Peyer's patch (tissue), 4 donors: ENCODE measurements at places on chromosomes 5 and 9.

DNA sequence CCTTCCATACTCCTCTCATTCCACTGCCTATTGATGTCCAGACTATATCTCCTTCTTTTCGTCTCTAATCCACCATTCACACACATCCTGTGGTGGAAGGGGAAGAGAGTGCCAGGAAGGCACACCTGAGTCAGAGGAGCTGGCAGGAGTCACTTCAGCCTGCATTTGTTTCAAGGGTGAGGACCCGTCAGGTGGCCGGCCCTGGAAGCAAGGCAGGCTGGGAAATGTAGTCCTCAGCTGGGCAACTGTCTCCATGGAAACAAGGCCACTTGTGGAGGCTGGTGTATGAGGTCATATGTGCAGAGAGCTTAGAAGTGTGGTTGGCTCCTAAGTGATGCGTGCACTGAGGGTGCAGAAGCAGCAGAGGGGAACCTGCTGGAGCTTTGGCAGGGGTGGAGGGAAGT, 278.4 kb downstream of the NSG2 start:
- no peak for DNase-seq

DNA sequence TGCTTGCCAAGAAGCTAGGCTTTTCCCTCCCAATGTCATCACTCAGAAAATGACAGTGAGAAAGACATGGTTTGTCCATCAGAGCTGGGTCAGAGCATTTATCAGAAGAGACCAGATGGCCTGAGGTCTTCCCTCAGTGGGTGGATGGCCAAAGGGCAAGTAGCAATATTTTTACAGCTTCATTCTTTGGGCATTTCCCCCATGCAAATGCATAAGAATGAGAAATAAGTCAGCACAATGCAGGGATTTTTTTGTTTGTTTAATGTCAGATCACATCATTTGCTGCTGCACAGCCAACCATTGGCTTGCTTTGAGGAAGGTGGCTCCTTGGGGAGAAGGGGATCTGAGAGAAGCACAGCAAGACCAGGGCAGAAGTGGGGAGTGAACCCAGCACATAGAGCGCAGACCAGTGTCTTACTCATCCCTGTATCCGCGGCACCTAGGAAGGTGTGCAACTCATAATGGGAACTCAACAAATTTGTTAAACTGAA, 209.6 kb downstream of the SEMA6A start:
- no peak for DNase-seq

DNA sequence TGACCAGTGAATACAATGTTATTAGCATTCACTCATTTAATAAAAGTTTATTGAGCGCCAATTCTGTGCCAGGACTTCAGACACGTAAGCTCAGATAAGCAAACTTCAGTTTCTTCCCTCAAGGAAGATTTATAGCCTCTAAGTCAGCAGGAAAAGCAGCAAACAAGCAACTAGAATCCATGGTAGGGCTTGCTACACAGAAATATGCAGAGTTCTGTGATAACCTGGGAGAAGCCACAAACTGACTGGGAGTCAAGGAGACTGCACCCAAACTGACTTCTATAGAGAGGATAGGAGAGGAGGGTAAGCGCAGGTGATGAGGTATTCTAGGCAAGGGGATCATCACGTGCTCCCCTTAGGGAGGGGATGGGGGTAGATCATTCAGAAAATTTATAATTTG, 1.4 kb upstream of the OGN start:
- DNase-seq = no peak

DNA sequence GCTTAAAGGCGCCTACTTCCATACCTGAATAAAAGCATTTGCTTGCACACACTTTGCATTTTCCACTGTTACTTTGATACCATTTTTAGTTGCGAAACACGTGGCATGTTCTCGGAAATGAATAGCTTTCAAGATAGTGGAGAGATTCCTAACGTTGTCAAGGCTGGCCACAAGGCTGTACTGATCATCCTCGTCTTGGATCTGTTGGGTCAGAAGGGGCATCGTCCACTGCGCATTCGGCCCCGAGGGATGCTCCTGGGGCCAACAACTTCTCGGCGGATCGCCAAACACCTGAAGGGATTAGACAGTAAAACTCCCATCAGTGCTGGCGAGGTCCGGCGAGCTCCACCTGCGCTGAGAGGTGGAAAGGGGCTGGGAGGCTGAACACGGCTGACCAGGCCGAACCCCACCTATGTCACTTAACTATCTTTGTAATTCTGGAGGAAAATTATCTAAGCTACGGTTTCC, 599 bp downstream of the RAD1 start:
- peak; percentile 21 for DNase-seq

- DNase-seq = no peak
These were observed 4.2 kb downstream of the LAMC3 start for GRCh38 chr9:131013015-131013755.

DNA sequence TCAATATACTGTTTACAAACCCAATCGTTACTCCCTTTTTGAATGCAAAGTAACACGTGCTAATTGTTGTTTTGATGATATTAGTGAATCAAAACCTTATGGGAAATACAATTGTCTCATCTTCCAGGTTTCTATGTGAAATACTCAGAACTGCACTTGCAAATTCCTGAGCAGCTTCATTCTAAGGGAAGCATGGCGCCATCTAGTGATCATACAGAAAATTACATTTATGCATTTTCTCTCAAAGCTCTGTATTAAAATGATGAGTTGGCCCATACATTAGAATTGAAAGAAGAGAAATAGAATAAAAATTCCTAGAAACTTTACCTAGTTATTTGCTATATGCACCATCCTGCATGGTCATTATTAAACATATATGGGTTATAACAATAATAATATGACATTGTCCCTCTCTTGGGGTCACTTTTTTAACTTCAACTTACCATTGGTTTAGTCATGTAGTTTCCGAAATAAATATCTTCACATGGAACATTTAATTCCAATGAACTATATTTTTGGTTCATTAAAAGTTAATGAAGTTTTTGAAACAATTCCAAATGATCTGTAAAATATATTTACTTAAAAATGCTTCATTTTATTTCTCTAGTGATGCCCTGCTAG, 220.0 kb downstream of the PDE4D start:
- no peak for DNase-seq

DNA sequence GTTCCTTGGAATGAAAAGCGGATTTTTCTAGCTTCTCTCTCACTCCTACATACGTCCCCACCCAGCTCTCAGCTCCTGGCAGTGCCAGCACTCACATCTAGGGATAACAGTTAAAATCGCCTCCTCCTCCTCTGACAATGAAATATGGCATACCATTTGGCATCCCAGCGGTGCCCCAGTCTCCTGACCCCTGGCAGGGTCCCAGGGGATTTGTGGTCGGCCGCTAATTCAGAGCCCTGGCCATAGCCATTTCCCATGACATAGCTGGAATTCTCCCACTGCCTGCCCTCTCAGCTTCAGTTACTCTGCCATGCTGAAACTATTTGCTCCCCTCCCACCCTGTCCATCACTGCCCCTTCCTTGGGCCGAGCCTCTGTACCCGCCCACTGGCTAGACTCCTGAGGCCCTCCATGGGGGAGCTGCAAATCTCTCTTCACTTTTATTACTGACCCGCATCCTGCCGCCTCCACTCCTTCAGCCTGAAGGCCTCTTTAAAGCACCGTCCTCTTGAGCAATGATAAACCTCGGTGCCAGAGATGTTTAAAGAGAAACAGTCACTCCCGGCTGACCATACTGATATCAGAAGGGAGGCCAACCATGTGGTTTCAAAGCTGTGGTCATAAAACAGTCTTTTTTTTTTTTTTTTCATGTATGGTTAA, 139.8 kb downstream of the SLIT3 start:
- no peak for DNase-seq

DNA sequence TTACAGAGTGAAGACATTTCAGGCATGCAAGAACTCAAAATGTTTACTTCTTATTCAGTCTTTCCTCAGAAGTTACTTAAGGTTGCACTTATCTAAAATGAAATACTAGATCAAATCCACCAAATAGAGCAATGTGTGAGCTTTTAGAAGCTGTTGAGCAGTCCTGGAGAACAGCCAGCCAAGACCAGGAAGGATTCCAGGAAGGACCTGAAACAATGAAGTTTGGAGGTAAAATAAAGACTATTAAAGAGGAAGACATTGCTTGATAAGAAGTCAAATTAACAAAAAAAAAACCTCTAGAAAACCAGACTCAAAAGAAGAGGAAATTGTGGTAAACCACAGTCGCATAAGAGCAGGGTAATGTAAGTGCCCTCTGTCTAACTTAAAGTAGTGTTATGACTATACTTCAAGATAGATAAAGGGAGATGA, 156.2 kb upstream of the S1PR3 start:
- DNase-seq = no peak

GRCh38 chr9:121577166-121577565, 74.3 kb upstream of the DAB2IP start:
- no peak for DNase-seq

DNA sequence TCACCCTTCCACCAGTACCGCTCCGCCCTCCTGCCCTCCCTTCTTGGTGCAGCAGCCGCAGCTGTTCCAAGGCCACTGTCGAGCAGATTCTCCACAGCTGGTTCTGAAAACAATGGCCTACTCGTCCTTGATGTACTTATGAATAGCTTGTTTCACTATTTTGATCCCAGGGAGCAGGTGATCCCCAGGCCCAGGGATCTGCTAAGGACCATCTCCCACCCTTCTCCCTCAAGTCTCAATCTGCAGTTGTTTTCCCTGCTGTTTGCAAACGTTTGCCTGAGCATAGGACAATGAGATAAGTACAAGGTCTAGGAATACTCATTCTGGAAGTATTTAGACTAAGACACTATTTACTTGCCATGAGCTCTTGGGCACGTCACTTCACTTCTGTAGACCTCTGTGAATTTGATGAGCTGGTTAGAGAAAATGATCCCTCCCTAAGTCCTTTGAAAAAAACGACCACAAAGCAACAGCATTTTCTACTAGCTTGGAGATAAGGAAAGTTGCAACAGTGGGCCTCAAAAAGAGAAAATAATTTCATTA, 1.8 kb downstream of the LURAP1L start:
- DNase-seq = no peak

GRCh38 chr5:88130211-88130815, 138.3 kb downstream of the TMEM161B start:
- no peak for DNase-seq

DNA sequence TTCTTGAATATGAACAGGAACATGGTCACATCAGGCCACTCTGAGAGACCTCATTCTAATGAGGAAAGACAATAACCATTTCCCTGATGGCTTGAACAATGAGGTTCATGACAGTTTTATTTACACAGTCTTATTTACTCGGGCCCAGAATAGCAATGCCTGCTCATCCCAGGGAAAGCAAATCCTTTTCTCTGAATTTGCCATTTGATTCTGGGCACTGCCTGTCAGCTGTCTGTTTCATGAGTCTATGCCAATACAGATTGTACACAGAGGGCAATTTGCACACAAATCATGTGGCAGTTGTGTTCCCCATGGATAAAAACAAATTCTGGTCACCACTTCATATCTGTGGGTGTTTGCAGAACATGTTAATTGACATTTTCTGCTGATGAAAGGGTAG, 492.5 kb downstream of the ACTL7B start:
- DNase-seq = no peak

GRCh38 chr5:83034036-83034435, 43.2 kb downstream of the TMEM167A start:
- DNase-seq = no peak

DNA sequence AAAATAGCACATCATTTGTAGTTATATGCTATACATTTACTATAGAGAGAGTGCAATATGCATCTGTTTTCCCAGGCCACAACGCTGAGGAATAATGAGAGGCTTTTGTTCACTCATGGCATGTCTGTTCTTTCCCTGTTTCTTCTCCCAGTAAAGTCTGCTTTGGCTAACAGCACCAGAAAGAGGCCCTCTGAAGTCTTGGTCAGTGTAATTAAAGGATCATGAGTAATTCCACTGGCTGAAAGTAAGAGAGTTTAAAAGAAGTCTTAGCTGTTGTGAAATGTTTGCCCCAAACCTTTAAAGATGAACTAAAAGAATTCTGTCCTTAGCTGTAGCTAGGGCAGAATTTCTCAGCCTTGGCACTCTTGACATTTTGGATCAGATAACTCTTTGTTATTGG, 228.8 kb downstream of the TLE4 start:
- DNase-seq = no peak

GRCh38 chr9:108668191-108668937, 187.4 kb downstream of the ACTL7B start:
- DNase-seq = no peak

- no peak for DNase-seq
These were observed 12.9 kb upstream of the SLCO6A1 start for GRCh38 chr5:102511666-102512065.

DNA sequence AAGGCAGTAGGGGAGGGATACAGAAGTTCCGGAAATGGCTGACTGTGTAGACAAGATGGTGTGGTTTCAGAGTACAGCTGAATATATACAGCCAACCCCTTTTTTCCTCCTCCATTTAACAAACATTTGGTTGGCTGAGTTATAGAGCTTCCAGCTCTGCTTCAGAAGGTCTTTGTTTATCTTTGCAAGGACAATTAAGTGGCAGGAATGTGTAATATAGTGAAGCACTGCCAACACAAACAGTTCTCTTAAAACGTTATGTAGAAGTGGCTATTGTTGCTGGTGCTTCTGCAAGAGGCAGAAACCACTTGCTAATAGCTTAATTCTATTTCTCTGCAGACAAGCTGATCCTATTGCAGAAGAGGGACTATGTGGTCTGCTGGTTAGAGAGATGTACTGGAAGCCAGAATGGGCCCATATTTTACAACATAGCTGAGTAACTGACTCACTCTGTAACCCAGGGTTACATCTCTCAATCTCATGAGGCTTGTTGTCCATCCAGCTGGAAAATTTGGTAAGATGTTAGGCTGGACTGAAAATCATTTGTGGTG, 62.7 kb upstream of the OSMR start:
- no peak for DNase-seq

GRCh38 chr9:123695386-123695785, 234.5 kb downstream of the DENND1A start:
- DNase-seq = no peak

GRCh38 chr5:143572671-143573070, 169.2 kb upstream of the NR3C1 start:
- DNase-seq = no peak

DNA sequence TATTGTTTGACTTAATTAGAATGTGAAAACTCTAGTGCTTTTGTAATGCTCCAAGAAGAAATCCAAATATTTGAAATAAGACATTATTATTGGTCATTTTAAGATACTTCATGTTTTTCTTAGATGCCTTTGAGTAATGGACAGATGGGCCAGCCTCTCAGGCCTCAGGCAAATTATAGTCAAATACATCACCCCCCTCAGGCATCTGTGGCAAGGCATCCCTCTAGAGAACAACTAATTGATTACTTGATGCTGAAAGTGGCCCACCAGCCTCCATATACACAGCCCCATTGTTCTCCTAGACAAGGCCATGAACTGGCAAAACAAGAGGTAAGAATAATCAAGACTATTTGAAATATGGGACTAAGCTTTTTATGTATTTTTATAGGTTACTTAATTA, 69.2 kb upstream of the SREK1 start:
- DNase-seq = no peak

- peak; percentile 34 for DNase-seq
These were observed 19.6 kb downstream of the MRPL36 start for GRCh38 chr5:1779782-1780613.

DNA sequence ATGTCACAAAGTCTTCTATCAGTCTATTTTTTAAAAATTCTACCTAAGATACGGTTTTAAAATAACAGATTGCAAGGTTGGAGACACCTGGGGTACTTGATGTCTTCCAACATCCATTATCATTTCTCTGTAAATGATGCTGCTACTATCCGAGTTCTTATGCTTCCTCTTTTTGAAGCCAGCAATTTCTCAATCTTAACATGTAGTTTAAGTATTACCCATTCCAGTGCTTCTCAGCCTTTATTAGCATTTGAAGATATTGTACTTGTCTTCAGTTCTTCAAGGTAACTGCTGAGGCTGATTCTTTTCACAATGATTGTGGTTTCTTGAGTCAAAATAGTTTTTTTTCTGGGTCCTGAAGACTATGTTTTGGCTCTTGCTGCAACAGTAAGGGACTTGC, 96.4 kb upstream of the SELENOP start:
- DNase-seq = no peak
